Activated T-cell treated with anti-CD3 and anti-CD28 coated beads for 1 hour (primary cell): ENCODE measurements at places on chromosomes 11 and 22.

DNA sequence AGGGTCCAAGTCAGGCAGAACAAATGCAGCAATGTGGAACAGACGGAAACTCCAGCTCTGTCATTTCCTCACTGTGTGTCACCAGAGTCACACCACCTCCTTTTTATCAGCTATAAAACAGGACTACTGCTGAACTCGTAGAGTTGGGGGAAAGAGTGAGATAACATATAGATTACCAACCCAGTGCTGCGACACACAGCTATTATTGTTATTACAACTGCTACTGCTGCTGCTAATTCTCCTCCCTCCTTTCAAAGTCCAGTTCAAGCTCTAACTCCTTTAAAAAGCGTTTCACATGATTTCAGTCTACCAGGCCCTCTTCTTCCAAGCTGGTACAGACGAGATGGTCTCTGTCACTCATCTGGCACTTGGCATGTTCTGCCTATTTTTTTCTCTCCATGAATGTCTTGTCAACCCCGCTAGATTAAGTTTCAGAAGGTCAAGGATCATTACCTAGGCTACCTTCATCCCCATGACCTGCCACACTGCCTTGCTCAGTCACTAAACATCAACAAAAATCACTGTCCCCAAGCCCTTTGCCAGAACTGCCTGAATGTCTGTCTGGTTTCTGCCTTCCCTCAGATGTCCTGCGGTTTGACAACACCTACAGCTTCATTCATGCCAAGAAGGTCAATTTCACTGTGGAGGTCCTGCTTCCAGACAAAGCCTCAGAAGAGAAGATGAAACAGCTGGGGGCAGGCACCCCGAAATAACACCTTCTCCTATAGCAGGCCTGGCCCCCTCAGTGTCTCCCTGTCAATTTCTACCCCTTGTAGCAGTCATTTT lies 3.7 kb upstream of the MTFP1 start:
- DNase-seq: no peak

- DNase-seq: no peak
These were observed 749 bp upstream of the BEST1 start for GRCh38 chr11:61949169-61950034.

GRCh38 chr22:40637183-40638150 lies 948 bp upstream of the MRTFA start:
- peak; percentile 45 for DNase-seq

GRCh38 chr11:75815345-75816168 lies 547 bp downstream of the UVRAG start:
- peak; percentile 12 for DNase-seq

DNA sequence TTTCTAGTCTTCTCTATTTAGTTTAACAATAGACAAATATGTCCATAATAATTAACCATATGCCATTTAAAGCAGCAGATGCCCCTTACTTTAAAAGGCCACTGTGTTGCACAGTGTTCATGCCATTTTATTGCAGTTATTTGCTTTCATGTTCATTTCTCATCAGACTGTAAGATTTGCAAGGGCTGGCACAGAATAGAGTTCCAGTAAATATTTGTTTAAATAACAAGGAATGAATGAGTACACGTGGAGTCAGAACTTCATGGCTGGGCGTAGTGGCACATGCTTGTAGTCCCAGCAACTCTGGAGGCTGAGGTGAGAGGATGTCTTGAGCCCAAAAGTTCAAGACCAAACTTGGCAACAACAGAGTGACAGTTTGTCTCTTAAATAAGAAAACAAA lies 1228.6 kb downstream of the LRRC4C start:
- DNase-seq: no peak

DNA sequence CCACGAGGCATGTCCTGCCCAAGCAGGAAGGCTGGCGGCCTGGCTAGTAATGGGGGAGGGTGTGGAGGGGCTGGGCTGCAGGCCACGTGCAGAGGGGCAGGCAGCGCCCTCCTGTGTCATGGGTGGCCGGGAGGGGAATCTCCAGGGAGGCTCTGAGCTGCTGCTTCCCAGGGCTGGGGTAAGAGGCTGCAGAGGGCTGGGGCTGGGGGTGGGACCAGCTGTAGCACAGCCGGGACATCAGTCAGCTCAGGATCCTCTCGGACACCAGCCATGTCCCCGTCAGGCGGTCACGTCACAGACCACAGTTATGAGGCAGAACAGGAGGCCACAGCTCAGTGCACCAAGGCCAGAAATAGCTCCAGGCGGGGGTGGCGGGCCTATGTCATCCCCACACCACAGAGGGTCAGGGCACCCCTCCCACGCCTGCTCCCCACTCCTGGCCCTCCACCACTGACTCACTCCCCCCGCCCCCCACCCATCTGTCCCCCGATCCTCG lies 21.1 kb downstream of the RTN4R start:
- DNase-seq: no peak

- DNase-seq: no peak
These were observed 55.9 kb upstream of the NUP160 start for GRCh38 chr11:47904048-47904447.

- no peak for DNase-seq
These were observed 45.0 kb upstream of the BIRC3 start for GRCh38 chr11:102272047-102272824.

GRCh38 chr11:72446929-72447769 lies 12.8 kb upstream of the CLPB start:
- no peak for DNase-seq

DNA sequence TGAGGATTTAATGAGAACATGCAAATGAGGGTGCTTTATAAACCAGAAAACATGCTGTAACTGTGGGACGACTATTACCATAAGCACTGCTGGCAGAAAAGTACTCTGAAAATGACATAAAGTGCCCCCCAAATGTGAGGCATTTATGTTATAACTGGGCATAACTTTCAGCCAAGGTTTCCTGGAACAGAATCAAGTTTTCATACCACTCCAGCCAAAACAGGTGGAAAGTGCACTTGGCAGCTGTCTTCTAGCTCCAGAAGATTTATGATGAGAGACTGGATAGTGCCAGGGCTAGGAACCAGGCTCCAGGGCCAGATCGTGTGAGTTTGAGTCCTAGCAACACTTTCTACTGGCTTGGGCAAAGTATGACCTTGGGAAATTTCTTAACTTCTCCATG lies 339.2 kb downstream of the TENM4 start:
- no peak for DNase-seq

DNA sequence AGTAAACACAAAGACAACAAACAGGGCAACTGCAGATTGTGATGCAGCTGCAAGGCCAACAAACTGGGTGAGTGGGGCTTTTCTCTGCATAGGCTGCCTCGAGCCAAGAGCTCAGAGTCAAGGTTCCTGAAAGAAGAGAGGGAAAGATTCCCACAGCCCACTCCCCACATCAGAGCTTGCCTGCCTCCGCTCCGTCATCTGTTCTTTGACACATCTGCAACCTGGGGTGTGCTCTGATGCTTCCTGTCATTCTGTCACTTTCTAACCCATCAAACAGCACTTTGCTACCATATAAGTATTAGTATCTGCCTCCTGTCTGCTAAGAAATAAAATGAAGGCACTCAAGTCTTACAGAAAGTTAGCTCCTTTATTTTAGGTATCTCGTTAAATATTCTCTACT lies 46.9 kb downstream of the C22orf31 start:
- DNase-seq: no peak

DNA sequence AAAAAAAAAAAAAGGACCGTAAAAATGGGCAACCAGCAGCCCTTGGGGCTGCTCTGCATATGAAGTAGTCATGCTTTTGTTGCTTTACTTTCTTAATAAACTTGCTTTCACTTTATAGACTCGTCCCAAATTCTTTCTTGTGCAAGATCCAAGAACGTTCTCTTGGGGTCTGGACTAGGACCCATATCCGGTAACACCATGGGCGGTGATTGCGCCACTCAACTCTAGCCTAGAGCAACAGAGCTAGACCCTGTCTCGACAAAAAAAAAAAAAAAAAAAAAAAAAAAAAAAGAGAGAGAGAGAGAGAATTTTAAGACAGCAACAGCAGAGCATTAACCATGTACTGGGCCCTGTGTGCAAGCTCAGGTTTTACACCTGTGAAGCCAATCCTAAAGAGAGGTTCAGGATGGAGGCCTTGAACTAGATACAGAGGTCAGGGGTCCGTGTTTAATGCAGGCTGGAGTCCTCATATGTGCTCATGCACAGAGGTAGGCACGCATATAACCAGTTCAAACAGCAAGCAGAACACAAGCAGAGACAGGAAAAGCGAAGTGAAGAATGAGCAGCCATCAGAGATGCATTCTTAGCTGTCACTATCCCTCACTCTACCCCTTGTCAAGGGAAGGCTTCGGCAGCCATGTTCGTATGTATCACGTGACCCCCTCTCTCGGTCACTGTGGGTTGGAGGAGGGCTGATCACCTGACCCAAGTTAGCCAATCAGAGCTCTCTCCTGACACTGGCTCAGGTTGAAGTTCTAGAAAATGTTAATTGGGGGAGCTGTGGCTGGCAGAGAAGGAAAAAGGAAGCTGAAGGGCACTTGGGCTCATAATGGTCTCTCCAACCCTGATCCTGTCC lies 16.7 kb upstream of the SYT12 start:
- DNase-seq: no peak

GRCh38 chr11:9573775-9574621 lies 528 bp downstream of the WEE1 start:
- peak; percentile 9 for DNase-seq

DNA sequence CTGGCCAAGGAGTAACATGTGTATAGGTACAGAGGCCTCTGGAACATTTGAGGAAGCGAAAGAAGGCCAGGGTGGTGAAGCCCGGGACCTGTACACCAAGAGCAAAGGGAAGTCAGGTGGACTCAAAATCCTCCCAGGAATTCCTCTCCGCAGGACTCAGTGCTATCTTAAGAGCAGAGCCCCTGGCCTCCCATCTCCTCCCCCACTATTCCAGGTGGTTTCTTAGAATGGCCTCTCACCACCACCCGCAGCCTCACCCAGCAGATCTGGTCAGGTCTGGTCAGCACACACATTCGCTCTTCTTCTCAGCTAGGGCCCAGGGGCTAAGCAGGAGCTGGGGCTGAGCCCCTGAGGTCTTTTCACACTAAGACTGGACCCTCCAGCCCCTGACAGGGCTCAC lies 59.1 kb downstream of the SCGB1A1 start:
- DNase-seq: no peak
